Calu3 (cell line): ENCODE measurements at places on chromosomes 5 and 9.

DNA sequence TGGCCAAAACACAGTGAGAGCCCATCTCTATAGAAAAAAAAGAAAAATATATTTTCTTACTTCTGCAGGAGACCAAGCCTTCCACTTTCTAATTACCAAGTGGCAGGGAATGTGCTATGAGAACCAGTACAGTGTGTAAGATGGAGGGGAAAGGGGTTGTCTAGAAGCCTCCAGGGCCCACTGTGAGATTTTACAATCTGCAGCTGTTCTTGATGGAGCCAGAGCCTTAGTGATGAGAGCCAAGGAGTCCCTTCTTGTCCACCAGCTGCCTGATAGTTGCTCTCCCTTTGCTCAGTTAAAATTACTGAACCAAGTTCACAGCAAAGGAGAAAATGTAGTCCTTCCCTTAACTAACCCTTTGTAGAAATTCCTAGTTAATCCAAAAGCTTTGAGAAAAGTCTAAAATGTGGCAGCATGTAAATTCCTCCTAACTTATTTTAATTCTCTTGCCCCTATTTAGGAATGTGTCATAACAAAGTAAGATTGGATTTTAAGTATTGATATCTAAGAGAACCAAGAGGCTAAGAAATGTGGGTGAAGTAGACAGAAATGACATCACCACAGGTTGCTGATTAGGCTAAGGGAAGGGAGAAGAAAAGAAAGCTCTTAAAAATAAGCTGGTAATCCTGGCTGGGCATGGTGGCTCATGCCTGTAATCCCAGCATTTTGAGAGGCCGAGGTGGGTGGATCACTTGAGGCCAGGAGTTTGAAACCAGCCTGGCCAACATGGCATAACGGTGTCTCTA is 19.3 kb downstream of the SRP19 start:
- DNase-seq = no peak

GRCh38 chr9:116154976-116155697 is 1.5 kb downstream of the PAPPA start:
- no peak for DNase-seq

- no peak for DNase-seq
Measured at GRCh38 chr5:81408496-81408895, 14.6 kb upstream of the ACOT12 start.

DNA sequence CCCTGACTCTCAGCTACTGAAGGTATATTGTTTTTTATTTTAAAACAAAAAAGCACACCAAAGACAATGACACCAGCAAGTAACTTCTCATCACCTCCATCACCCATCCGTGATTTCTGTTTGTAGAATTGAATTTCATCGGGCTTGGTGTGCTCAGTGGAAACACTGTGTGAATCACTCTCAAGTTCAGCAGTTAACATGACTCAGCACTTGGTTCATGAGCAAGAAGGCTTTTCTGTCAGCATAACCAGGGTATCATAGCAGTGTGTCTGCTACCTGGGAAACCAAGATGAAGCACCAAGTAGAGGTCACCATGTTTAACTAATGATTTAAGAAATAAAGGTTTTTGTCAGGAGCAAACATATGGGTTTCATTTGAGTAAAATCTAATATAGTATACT is 123.7 kb downstream of the INSYN2B start:
- no peak for DNase-seq

DNA sequence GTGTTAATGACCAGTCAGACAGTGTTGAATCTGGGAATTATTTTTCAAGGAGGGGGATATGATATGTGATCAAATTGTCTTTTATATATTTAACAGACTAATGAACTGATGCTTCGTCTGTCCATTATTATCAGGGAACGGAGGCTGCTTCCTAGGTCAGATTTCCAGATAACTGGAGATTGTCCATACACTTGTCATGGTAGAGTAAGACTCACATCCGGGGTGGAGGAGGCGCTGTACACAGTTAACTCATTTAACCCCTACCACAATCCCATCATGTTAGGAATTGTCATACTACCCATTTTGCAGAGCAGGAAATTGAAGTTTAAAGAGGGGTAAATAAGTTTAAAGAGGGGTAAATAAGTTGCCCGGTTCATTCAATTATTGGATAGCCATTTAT is 55.9 kb downstream of the ARHGAP26 start:
- DNase-seq = no peak

DNA sequence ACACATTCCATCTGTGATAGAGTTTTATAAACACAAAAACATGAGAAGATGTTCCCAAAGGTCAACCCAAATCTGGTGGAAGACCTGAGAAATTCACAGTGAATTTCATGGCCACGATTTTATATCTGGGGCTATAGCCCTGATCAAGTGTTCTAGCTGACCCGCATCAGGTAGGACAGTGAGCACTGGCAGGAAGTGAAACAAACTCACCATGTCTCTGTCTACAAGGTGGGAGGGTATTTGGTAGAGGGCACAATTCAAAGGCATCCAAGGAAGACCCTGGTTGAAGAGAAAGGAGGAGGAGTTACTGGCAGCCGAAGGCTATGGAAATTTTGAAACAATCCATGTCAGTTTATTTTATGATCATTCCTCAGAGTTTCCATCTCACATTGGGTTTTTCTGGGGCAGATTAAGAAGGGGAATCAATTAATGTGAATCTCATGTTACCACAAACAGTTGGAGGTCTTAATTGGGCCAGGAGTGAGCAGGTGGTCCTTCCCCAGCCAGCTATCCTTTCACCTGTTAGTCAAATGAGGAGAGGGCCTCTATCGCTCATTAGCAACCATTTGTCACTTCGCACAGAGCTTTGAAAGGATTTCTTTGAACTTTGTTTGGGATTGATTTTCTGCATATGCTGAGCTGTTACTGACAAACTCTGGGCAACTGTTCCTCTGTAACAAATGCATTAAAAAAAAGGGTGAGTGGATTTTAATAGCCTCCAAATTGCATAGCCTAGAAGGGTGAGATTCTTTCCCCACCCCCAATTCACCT is 612.0 kb upstream of the CLINT1 start:
- DNase-seq = no peak

DNA sequence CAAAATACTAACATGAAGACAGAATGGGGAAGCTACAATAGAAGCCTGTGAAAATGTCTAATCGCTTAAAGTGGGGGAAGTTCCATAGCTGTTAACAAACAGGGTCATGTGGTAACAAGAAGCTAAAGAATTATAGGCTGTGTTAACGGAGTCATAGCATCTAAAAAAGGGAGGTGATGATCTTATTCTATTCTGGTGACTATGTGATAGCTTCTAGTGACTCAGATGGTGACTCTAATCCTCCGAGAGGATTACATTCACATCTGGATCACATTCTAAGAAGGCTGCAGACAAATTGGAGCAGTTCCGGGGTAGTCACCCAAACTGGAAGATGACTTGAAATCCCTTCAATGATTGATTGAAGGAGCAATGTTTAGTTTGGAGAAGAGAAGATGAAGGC is 142.1 kb downstream of the LIFR start:
- DNase-seq = no peak
